ENCODE measurements at places on chromosomes 4 and X.

GRCh38 chrX:112851806-112852205 is 11.2 kb upstream of the AMOT start:
- no peak for DNase-seq

DNA sequence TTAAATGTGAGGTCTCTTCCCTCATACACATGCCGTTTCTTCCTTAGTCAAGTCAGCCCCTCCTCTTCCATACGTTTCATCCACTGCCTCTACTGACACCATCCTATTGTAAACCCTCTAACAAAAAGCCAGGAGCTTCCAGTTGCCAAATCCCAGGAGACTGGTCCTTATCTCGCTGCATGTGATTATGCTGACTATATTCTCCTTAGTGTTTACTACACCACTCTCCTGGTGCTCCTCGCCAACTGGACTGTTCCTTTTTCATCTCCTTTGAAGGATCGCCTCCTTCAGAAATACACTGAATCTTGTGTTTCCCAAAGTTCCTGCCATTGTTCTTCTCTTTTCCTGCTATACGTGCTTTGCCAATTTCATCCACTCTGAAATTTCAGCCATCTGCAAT is 27.7 kb downstream of the MAML3 start:
- DNase-seq: no peak

GRCh38 chr4:94744850-94745249 is 12.9 kb upstream of the BMPR1B start:
- DNase-seq: no peak

DNA sequence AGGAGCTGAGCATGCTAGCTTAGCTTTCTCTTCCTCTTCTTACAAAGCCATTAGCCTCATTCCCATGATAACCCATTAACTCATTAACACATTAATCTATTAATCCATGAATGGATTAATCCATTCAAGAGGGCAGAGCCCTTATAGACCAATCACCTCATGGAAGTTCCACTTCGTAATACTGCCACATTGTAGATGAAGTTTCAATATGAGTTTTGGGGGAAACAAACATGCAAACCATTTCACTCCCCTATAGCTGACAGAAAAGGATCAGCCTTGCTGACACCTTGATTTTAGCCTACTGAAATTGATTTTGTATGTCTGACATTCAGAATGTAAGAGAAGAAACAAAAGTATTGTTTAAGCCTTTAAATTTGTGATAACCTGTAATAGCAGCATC is 251.8 kb upstream of the GALNTL6 start:
- DNase-seq: no peak

GRCh38 chrX:156008915-156009314 is 11.4 kb downstream of the IL9R start:
- no peak for DNase-seq

DNA sequence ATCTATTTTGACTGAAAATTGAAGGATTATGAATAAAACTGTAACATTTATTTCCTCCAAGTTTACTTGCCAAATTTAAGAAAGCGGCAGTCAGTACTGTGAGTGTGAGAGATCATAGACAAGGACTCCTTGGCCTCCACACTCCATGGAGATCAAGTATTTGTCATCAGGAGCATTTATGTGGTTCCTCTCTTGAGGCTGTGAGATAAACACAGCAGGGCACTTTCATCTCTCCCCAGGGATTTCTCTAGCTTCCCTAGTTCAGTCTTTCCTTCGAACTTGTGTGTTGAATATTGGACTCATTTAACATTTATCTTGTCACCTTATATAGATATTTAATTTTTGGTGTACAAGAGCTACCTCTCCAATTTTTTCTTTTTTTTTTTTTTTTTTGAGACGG is 40.8 kb downstream of the PDE5A start:
- DNase-seq: no peak

DNA sequence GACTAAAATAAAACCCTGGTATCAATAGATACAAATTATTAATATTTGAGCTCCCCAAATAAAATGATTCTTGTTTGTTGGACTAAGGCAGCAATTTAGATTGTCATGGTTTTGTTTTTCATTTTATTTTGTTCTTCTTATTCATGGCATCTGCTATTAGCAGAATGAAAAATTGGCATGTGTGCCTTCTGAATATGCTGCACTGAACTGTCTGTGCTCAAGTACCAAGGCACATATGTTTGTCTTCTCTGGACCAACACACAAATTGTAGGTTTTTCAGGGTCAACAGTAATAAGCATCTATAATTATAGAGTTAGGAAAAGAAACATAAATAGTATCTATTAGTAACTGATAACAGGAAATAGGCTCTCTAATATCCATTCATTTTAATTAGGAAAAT is 121.1 kb downstream of the BANK1 start:
- no peak for DNase-seq

DNA sequence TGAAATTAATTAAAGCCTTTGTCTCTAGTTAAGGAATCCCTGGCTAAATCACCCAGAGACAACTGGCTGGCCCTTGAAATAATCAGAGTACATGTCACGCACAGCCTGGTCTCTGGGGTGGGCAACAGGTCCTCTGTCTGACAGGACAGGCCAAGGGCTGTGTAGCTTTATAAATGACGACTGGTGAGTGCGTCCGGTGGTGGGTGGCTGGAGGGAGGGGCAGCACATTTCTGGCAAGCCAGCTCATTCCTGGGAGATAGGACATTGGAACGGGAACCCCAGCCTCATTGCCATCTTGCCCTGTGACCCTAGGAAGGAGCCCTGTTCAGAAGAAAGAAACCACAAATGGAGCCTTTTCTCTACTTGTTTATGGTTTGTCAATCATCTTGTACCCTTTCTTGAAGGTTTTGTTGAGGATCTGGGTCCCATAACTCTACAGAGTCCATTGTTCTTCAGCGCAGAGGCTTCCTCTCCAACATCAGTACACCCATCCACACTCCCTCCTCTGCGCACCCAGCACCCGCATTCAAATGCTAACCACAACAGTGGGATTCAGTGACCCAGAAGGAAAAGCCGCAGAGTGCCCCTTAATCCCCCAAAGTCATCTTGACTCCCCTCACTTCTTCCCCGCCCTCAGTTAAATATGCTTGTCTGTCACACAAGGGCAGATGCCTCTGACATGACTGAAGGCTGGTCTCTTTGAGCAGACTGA is 368.1 kb downstream of the UNC5C start:
- DNase-seq: no peak

GRCh38 chr4:189597341-189597740 is 343.3 kb upstream of the FRG1 start:
- DNase-seq: no peak

GRCh38 chrX:115452251-115452650 is 108.7 kb upstream of the PLS3 start:
- no peak for DNase-seq

DNA sequence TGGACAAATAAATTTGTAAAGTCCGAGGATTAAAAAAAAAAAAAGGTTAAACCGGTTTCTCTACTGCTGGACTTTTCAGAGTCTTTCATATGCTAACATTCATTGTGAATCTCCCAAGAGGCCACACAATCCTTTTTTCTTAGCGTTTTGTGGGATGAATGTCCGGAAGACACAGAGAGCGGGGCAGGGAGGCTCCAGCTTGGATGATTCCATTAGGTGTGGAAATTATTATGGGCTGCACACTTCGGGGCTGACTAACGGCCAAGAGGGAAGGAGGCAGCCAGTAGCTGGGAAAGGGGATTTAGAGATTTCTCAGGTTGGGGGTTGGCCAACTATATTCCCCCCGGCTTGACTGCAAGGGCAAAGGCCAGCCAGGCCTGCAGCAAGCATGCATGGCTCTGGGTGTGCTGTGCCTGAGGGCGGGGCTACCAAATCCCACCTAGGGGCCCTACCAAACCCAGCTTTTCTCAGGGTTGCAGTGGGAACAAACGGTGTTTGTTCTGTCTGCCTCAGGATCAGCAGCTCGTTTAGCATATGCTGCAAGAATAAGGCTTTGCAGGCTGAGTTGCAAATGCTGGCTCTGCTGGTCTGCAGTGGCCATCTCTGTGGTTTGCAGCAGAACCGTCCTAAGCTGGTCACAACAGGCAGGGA is 28.6 kb downstream of the NYX start:
- no peak for DNase-seq

- DNase-seq: no peak
These were observed 145.0 kb downstream of the SPCS3 start for GRCh38 chr4:176464748-176465147.

- DNase-seq: no peak
These were observed 80.9 kb upstream of the MSANTD1 start for GRCh38 chr4:3168029-3168428.

- DNase-seq: no peak
These were observed 606.4 kb upstream of the NR3C2 start for GRCh38 chr4:149048451-149049143.

DNA sequence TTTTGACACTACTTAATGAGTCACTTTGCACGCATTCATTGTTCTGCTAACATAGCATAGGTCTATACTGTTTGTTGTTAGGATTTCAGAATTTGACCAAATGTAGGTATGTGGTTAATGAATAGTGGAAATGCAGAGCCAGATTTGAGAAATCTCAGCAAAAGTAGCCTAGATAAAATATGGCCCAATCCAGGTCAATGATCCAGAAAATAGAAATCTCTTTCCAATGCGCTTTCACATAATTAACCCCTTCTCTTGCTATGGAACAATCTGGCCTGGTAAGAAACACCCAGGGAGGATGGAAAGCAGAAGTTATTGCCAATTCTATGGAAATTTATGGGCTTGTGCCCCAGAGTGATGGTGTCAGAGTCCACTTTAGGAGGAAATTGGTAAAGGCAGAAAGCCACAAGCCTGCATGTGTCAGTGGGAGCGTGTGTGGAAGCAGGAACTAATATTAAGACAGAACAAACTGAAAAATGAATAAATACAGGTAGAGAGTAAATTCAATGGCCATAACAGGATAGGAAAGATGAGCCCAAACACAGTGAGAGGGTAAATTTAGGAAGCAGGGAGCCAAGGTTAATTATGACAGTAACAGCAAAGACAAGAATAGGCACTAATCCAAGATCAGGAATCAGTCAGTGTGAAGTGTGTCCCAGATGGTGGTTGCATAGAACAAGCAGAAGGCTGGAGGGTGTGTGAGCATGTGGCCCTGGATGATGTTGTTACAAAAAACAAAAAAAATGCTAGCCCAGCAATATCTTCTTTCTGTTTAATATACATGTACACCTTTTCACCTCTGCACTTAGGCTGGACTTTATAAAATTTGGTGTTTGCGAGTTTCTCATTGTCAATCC is 102.9 kb downstream of the SYTL5 start:
- no peak for DNase-seq

DNA sequence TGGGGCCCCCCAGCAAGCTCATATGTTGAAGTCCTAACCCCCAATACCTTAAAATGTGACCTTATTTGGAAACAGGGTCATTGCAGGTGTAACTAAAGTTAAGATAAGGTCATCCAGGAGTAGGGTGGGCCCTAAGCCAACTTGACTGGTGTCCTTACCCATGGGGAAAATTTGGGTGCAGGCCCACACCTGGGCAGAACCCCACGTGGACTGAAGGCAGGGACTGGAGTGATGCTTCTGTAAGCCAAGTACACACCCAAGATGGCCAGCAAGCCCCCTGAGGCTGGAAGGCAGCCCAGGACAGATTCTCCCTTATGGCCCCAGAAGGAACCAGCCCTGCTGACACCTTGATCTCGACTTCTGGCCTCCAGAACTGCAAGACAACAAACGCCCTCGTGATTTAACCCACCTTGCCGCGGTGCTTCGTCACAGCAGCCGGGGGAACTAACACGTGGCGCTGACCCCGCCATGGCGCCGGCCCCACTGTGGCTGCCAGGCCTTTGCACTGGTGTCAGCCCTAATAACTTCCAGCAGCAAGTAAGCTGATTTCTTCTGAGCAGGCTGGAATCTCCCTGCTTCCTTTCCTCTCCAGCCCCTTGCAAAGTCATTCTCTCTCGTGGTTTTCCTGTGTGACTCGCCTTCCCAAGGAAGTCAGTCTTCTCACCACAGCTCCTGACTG is 23.2 kb upstream of the MXD4 start:
- DNase-seq: no peak

- no peak for DNase-seq
These were observed 115.5 kb downstream of the EFHC2 start for GRCh38 chrX:44227991-44228390.

Measured in SW 1271 (cell line).